ENCODE measurements at places on chromosomes 7 and 10. TPM values are rescaled to one million over a fixed set of nuclear protein-coding genes. Genes with fewer than 3 reads are reported as not detected.

Gene SYCE1
- total RNA-seq: 0.17 TPM

Gene CTAGE15
- total RNA-seq: 0.17 TPM

Gene NUTM2B
- total RNA-seq: 0.51 TPM

Gene SORCS1
- total RNA-seq: under 0.01 TPM

Gene NEBL
- total RNA-seq: 0.33 TPM

Gene UCN3
- total RNA-seq: not detected

Gene AKR1D1
- not detected for total RNA-seq

Gene NODAL
- not detected for total RNA-seq

All from fibroblast of lung (primary cell).